ENCODE measurements at places on chromosomes 2 and 18. TPM values are rescaled to one million over a fixed set of nuclear protein-coding genes. Genes with fewer than 3 reads are reported as not detected.

OSR1 gene
- total RNA-seq, result 2.6 TPM

DNA sequence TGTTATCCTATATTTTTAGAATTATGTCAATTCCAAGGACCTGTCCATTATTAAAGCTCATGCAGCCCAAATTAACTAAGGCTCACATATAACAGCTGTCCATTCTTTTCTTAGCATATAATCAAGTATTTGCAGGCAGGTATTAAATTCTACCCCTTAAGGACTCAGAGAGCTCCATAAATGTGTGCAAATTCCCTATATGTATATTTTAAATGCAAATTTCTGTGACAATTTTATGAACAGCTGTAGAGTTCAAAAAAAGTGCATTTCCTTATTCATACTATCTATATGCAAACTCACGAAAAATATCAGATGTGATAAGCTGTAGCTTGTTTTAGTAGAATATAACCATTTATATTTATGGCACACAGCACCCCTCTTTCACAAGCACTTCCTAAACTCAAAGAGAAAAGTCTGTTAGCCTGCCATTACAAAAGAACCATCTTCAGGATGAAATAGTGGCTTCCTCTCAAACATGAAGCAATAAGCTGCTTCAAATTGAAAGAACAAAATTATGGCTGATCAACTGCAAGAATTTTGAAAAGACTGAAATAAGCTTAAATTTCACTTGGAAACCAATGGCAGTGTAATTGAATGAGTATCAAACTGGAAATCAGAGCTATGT, 155.0 kb upstream of the REG3G start:
- DNase-seq, result no peak

- DNase-seq, result no peak
These were observed 28.4 kb upstream of the ANKRD44 start for GRCh38 chr2:197339016-197339415.

DNA sequence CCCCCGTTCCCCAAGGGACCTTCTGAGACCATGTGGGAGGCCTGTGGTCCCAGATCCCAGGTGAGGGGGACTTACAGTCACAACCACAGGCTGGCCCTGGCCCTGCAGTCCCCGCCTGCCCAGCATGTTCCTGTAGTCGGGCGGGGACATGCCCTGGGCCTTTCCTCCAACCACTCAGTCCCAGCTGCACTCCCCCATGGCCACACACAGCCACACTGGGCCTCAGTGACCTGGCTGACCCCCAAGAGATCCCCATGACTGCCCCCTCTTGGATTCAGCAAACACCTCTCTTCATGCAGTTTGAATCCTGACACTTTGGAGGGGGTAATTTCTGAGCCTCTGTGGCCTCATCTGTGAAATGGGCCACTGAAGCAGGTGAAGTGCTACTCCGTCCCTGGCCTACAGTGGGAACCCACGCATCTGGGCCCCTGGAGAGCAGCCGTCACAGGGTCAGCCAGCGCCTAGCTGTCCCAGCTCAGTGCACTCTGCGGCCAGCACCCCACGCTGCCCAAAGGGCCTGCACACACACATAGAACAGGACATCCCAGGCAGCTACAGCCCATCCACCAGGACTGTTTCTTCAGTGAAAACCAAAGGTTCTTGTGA, 12.7 kb upstream of the ARHGEF4 start:
- no peak for DNase-seq
